NCI-H748 treated with DMSO at 0.1 percent for 48 hours (cell line): ENCODE measurements at places on chromosomes 5 and 9.

DNA sequence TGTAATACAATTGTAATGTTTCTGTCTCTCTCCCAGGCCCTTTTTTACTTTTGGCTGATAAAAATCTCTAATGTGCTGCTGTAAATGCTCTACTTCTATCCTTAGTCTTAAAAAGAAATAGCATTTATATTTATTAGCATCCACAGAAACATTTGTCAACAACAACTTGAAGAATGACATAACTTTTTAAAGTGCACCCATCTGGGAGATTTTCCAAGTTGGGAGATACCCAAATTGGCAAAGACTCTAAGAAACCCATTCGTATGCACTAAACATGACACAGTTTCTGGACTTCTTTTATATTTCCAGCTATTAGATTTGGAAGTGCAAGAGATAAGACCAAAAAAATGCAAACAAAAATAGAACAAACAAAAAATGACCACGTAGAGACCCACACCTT lies 2287.4 kb upstream of the WWC1 start:
- DNase-seq: no peak

GRCh38 chr9:17217272-17217671 lies 82.4 kb downstream of the CNTLN start:
- DNase-seq: no peak

DNA sequence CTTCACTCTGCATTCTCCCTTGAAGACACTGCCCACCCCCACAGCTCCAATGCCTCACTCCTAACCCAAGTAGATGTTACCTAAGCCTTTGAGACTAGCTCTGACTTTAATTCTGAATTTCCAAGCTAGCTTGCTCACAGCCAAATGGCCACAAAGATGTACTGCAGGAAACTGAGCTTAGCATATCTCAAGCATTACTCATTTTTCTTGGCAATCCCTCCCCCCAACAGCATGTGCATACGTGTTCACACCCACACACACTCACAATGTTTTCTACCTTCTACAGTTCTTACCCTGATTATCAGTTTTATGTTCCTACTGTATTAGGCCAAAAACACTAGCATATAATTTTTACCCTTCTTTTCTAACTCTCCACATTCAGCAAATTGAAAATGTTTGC lies 13.7 kb upstream of the GRIA1 start:
- no peak for DNase-seq

DNA sequence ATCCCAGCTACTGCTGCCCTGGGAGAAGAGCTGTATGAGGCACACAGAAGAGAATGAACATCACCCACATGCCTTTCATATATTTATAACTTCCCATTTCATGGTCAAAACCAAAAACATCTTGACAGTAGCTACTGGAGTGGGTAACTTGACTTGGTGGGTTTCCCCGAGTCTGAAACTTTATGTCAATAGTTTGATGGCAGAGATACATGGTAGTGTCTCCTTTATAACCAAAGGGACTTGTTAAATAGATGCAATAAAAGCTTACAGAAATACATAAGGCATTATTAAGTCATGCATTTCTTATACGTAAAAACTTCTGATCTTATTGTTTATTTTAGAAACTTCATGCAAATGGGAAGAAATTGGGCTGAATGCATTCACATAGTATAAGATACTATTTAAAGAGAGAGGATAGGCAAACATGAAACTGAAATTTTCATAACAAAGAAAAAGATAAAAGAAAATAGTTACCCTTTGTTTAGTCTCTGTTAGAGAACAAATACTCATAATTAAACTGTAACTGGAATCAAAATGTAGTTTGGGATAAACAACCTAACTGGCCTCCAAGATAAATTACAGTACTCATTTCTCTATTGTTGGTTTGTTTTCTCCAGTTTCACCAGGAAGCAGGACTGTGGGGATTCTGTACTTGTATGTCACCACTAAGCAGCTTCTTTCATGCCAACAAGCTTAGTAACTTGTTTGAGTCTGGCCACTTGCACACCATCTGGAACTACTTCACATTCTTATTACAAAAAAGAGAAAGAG lies 459.3 kb upstream of the MEF2C start:
- DNase-seq: no peak

DNA sequence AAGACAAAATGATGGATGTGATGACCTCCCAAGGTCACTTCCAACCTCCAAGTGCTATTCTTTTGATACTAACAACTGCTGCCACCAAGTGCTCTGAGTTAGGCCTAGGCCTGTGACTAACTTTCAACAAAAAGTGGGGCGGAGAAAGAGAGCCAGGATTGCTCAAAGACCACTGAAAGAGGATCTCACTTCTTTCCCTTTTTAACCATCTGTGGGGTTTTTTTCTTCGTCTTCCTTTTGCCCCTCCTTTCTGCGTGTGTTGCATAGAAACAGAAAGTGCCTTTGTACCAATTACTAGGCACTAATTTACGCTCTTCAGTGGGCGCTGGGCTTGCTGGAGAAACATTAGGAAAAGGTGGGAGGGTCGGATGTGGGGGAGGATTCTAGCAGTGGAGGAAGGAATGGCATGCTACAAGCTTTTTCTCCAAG lies 8.0 kb downstream of the KLF9 start:
- no peak for DNase-seq

DNA sequence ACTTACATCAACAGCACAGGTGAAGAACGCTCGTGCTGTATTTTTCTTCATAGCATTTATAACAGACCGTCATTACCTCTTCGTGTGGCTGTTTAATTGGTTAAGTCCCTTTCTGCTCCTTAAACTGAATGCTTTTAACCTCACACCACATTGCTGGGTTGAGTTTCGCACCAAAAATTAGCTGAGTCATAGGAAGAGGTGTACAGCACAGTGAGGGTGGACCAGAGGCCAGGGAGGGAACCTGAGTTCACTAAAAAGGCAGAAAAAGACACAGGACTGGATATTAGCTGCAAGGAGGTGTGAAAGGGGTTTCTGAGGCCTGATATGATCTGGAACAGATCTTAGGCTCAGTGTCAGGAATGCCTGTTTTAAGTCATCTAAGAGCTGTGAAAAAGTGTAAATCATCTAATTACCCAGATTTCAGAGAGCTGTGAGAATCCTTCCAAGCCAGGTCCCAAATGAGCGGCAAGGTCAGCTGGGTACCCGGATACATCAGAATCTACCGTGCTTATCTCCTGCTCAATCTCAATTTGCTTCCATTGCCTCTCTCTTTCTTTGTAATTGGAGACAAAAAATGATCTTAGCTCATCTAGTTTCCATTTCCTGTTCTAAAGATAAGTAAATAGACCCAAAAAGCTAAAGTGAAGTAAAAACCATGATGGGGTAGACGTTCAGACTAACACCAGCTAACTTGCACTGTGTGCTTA lies 7.1 kb upstream of the CFAP90 start:
- no peak for DNase-seq

GRCh38 chr5:169978714-169979113 lies 1.6 kb downstream of the INSYN2B start:
- no peak for DNase-seq

GRCh38 chr5:177334781-177335700 lies 16.4 kb downstream of the LMAN2 start:
- no peak for DNase-seq

DNA sequence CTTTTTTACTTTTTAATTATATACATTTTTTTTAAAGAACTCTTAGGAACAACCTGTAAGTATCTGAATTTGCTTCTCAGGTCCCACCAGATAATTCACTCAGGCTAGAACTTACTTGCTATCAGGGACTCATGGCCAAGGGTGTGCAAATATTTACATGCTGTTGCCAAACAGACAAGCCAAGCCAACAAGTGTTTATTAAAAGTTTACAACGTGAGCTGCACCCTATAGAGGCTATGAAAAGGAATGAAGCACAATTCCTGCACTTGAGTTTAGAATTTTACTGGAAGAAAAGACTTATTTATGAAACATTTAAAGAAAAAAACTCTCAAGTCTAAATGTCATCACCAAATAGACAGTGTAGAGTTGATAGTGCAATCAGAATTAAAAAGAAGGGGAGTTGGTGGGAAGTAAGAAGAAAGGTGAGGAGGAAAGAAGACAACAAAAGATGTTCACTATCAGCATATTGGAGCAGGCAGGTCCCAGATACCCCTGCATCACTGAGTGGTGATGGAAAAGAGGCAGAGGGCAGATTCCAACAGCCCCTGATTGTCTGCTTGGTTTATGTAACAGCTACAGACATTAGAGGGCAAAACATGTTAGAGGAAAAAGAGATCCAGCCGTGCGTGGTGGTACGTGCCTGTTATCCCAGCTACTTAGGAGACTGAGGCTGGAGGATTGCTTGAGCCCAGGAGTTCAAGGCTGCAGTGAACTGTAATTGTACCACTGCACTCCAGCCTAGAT lies 32.8 kb downstream of the SH3RF2 start:
- DNase-seq: no peak

- DNase-seq: no peak
These were observed 29.5 kb downstream of the TGFBI start for GRCh38 chr5:136058039-136058971.

GRCh38 chr5:81971111-81971711 lies 612 bp upstream of the ATG10 start:
- peak; percentile 42 for DNase-seq

DNA sequence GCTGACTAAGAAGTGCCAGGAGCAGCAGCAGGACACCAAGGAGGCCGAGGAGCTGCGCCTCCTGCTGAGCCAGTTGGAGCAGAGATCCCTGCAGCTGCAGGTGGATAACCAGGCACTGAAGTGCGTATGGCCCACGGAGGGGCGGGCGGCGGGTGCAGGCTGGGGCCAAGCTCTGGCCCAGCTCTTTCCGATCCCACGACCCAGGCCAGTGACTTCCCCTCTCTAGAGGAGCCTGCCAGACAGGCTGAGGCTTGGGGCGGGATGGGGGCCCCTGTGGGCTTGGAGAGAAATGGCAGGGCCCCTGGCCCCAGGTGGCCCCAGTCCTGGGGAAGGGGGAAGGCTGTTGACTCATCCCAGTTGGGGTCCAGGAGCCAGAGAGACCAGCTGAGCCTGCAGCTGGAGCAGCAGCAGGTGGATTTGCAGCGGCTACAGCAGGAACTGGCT lies 3.6 kb downstream of the PTRH1 start:
- DNase-seq: no peak

DNA sequence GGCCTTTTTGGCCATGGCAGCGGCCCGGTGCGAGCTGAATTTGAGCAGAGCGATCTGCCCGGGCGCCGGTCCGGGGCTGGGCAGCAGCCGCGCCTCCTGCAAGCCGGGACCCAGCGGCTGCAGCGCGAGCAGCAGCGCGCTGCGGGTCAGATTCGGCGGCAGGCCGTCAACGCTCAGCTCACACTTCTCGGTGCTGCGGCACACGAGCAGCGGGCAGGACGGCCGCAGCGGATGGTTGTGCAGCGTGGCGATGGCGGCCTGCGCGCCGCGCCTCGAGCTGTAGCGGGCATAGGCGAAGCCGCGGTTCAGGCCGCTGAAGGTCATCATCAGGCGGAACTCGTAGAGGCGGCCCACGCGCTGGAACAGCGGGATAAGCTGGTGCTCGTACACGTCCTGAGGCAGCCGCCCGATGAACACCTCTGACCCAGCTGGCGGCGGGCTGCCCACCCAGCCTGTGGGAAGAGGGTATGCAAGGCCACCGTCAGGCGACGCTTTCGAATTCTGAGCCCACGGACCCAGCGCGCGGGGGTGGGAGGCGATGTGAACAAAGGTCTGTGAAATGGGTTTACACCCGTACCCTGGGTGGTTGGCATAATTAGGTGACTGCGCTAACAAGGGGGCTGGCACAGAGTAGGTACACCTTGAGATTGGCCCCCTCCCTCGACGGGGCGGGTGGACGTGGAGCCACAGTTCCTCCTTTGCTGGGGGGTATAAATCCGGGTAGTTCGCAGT lies 755 bp downstream of the DND1 start:
- DNase-seq: no peak

GRCh38 chr5:152542741-152543140 lies 137.7 kb upstream of the NMUR2 start:
- no peak for DNase-seq

GRCh38 chr9:97863314-97863713 lies 10.3 kb downstream of the FOXE1 start:
- DNase-seq: no peak

DNA sequence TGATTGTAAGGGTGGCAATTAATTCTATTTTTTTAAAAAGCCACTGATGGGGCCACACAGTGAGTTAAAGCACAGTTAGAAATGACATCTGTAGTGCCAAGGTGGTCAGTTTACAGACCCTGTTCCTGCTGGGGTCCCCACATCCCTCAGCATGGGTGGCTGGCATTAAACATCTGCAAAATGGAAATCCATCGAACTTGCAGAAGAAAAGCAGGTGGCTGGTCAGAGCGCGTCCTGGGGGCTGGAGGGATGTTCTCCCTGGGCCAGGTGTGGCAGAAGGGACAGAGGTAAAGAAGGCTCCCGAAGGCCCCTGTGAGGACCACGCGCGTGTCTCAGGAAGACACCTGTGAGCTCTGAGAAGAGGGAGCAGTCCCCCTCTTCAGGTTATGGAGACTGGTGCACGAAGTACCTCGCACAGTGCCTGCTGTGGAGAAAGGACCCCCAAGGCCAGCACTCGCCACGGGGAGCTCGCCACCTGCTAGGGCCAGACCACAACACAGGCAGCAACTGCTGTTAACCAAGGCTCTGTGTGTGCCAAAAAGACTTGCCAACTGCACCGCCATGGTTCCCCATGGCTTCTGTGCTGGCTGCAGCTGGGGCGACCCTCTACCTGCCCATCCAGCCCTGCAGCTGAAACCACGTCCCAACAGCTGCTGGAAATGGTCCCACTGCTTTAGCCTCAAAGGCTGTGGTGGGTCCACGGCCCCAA lies 65.2 kb downstream of the RASGEF1C start:
- no peak for DNase-seq

DNA sequence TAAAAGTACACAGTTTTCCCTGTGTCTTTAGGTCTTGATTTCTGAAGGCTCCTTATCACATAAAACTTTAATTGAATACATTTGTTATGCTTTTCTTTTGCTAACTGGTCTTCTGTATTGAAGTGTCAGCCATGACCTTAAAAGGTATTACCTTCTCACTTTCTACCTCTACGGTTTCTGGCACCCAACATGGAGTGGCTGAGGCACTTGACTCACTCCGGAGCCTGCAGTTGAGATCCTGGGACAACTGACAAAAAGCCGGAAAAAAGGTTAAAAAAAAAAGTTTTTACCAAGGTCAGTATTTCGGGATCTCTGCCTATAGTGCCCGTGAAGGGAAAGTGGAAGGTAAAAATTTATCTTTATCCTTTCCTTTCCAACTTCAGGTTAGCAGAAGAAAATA lies 197.0 kb downstream of the ARRDC3 start:
- DNase-seq: no peak

- no peak for DNase-seq
These were observed 5.7 kb downstream of the NFIB start for GRCh38 chr9:14307989-14308852.

DNA sequence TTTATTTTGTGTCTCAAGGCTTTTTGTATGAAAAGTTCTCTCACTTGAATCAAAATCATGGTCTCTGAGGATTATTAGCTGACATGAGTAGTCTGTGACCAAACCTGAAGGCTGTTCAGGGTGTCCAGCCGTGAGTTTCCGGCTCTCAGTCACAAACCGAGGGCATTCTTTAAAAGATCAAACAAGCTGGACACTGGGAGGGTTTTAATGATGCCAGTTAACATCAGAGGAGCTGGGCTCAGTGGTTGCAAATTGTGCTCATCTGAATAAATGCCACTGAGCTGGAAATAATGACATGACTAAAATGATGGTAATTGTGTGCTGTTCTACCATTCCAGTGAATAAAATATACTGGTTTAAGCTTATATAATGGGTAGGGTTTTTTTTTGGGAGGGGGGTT lies 153.1 kb downstream of the FOCAD start:
- no peak for DNase-seq

- DNase-seq: no peak
These were observed 35.8 kb upstream of the NFIB start for GRCh38 chr9:14349447-14350348.

GRCh38 chr9:125829743-125830142 lies 82.6 kb downstream of the PBX3 start:
- DNase-seq: no peak

- no peak for DNase-seq
These were observed 118.2 kb upstream of the SLC44A1 start for GRCh38 chr9:105126226-105126625.
